ENCODE measurements at places on chromosomes 16 and 17.

- H3K4me3 ChIP-seq, result no peak overlapping the region
- DNase-seq, result no peak
- peaks cover 70% of the 10 kb centered on the region for H3K27me3 ChIP-seq
- H3K4me1 ChIP-seq, result peaks cover 12% of the 10 kb centered on the region
- H3K36me3 ChIP-seq, result no peaks in the 10 kb centered on the region
- H3K27ac ChIP-seq, result no peak overlapping the region
Measured at GRCh38 chr16:66269617-66270332, 96.7 kb upstream of the CDH5 start.

- no peak overlapping the region for H3K4me3 ChIP-seq
- no peak for DNase-seq
- H3K27me3 ChIP-seq, result no peaks in the 10 kb centered on the region
- peaks cover 23% of the 10 kb centered on the region for H3K4me1 ChIP-seq
Measured at GRCh38 chr17:44444735-44445105, 55.3 kb upstream of the ITGA2B start.

- peaks cover 46% of the 10 kb centered on the region for H3K4me1 ChIP-seq
- H3K4me3 ChIP-seq, result peak overlapping the region; percentile 85
- H3K27me3 ChIP-seq, result no peaks in the 10 kb centered on the region
Measured at GRCh38 chr17:1562176-1562643, 382 bp downstream of the PITPNA start.

GRCh38 chr17:64580384-64581315, 73.9 kb downstream of the CEP95 start:
- no peak for DNase-seq
- H3K27ac ChIP-seq, result peak overlapping the region; percentile 97
- H3K36me3 ChIP-seq, result peaks cover 49% of the 10 kb centered on the region

DNA sequence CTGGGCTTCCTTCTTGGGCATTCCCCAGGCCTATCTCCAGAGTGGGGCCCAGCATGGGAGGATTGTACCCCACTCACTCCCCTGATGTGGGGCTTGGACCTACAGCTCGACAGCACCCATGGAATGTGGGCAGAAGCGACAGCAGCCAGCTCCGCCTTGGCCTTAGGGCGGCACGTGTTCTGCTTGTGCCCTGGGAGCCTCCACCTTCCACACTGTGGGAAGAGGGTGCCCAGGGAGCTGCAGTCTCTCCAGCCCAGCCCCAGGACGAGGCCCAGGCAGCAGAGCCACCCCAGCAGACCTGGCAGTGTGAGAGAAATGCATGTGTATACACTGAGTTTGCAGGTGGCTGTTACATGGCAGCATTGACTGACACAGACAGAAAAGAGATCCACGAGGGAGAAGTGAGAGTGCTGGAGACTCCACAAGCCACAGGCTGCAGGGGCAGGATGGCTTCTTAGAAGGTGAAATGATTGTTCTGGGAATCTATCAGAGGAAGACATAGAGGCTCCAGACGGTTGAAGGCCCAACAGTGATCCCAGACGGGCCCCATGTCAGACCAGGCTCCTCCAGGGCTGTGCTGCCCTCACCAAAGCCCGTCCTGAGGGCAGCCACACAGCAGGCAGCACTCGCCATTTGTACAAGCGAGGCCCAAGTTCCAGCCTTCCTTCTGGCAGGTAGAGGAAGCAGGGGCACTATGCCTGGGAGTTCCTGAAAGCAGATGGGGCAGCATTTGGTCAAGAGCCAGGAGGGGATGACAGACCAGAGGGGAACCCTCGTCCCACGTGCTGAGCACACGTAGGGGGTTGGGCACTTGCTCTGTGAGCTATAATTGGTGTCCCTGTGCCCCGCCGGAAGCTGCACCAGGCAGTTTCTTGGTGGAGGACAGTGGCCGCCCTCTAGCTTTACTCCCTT, 2.8 kb upstream of the DNASE1 start:
- H3K4me1 ChIP-seq, result no peaks in the 10 kb centered on the region
- H3K27ac ChIP-seq, result peak overlapping the region; percentile 47
- no peak overlapping the region for H3K4me3 ChIP-seq

- no peak overlapping the region for H3K4me3 ChIP-seq
- DNase-seq, result no peak
- H3K36me3 ChIP-seq, result peaks cover 11% of the 10 kb centered on the region
- no peak overlapping the region for H3K27ac ChIP-seq
- peaks cover 69% of the 10 kb centered on the region for H3K4me1 ChIP-seq
- H3K27me3 ChIP-seq, result no peaks in the 10 kb centered on the region
Measured at GRCh38 chr16:337437-337836, 15.1 kb downstream of the AXIN1 start.

DNA sequence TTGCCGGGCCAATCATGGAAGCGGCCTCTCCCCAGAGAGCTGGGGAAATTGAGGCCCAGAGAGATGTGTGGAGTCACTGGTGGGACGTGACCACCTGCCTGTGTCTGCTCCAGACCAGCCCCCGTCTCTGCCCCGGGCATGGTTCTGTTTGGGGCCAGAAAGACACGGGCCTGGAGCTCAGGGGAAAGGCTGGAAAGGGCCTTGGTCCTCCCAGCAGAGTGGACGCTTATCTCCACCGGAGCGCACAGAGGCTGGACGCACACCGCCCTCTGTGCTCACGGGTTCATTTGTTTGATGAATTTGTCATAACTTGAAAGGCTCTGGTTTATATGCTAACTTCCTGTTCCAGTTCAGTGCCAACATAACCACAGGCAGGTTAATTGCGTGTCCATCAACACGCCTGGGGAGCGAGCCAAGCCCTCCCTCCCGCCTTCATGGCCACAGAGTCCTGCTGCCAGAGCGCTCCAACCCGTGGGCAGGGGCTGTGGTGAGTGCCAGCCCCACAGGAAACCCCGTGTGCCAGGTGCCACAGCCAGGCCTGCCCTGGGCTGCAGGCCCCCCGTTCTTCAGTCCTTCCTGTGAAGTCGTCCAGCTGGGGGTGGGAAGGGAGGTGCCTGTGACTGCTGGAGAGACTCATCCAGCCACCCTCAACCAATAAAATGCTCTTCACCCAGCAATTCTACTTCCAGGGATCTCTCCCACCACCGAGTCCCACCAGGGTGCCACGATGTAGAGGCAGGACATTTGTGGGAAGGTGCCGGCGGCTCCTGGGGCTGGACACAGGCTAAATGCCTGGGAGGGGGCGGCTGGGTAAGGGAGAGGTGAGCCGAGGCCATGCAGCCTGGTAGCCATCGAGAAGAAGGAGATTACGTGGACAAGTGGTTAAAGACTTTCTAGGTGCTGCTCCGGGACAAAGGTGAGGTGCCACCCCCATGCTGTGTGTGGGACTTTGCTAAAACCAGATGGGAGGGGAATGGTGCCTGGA, 29.4 kb upstream of the BAHCC1 start:
- H3K27me3 ChIP-seq, result peaks cover 54% of the 10 kb centered on the region
- peaks cover 16% of the 10 kb centered on the region for H3K4me1 ChIP-seq
- no peak overlapping the region for H3K27ac ChIP-seq

GRCh38 chr16:84087466-84088151, 29.1 kb downstream of the MBTPS1 start:
- no peak for DNase-seq
- peaks cover 90% of the 10 kb centered on the region for H3K36me3 ChIP-seq
- peaks cover 45% of the 10 kb centered on the region for H3K4me1 ChIP-seq
- no peak overlapping the region for H3K4me3 ChIP-seq

- no peak overlapping the region for H3K27ac ChIP-seq
- DNase-seq, result no peak
- no peaks in the 10 kb centered on the region for H3K27me3 ChIP-seq
- no peak overlapping the region for H3K4me3 ChIP-seq
- H3K4me1 ChIP-seq, result peaks cover 9% of the 10 kb centered on the region
Measured at GRCh38 chr16:69481901-69482341, 57.5 kb downstream of the CYB5B start.

DNA sequence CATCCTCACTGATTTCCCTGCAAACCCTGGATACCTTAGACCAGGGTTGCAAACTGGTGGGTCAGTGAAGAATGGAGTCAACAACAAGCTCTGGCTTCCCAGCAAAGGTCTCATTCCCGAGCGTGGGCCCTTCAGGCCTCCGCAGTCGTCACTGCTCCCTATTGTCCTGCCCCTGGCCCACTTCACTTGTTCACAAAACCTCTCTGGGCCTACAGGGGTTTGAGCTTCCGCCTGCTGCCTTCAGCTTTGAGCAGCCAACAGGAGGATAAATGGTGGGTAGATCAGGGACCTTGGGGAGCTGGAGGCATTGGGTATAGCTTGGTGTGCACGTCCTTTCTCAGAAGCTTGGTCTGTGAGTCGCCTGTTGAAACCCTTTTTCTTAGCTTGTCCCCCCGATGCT, 148.8 kb downstream of the KATNIP start:
- peaks cover 19% of the 10 kb centered on the region for H3K36me3 ChIP-seq
- no peaks in the 10 kb centered on the region for H3K4me1 ChIP-seq
- no peak overlapping the region for H3K4me3 ChIP-seq
- no peaks in the 10 kb centered on the region for H3K27me3 ChIP-seq

- H3K36me3 ChIP-seq, result peaks cover 68% of the 10 kb centered on the region
- no peak overlapping the region for H3K4me3 ChIP-seq
- no peak for DNase-seq
Measured at GRCh38 chr17:37284191-37284590, 91.6 kb upstream of the C17orf78 start.

DNA sequence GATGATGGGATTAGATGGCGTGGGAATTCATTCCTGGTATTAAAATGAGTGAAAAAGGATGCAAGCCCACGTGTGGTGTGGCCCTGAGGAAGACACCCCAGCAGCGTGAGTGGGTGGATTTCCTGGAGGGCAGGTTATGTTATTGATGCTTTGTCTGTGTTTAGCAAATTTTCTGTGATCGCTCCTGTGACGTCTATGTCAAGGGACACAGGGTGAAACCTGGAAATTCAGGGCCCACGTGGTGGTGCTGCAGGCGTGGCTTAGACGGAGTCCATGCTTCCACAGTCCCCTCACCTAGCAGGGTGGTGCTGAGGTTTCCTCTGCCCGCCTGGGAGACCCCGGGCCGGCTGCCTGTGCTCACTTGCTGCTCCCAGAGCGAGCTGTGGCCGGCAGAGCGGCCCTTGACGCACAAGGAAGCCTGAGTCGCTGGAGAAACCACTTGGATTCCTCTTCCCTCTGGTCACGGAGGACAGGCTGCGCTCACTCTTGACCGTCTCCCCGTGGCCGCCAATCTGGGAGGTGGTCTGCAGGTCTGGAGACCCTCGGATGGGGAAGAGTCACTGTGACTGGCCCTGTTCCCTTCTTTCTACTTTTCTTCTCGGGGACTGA, 23.4 kb downstream of the BAIAP2 start:
- no peak for DNase-seq
- H3K4me3 ChIP-seq, result no peak overlapping the region
- peak overlapping the region; percentile 67 for H3K27ac ChIP-seq
- H3K27me3 ChIP-seq, result no peaks in the 10 kb centered on the region
- no peaks in the 10 kb centered on the region for H3K36me3 ChIP-seq

GRCh38 chr17:46950997-46951621, 27.9 kb downstream of the RPRML start:
- H3K27me3 ChIP-seq, result no peaks in the 10 kb centered on the region
- no peak overlapping the region for H3K27ac ChIP-seq
- no peak overlapping the region for H3K4me3 ChIP-seq
- H3K4me1 ChIP-seq, result no peaks in the 10 kb centered on the region

GRCh38 chr17:28381141-28381825, 9.8 kb downstream of the SARM1 start:
- no peak overlapping the region for H3K27ac ChIP-seq
- H3K36me3 ChIP-seq, result peaks cover 37% of the 10 kb centered on the region
- DNase-seq, result peak; percentile 53
- H3K27me3 ChIP-seq, result no peaks in the 10 kb centered on the region
- peaks cover 29% of the 10 kb centered on the region for H3K4me1 ChIP-seq

DNA sequence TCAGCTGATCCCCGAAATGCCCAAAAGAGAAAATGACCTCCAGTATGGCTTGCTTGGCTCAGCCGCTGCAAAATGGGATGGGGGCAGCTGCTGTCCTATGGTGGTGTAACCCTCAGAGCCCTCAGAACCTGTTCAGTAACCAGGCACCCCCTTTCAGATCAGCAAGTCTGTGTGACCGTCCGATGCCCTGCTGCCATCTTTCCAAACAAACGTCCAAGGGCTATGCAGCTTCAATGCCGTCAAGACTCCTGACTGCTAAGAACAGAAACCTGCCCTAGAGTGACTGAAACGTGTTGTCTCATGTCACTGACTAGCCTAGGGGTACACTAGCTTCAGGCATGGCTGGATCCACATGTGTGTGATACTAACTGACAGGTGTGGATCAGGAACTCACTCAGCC, 70.4 kb downstream of the GNAO1 start:
- no peaks in the 10 kb centered on the region for H3K27me3 ChIP-seq
- peaks cover 33% of the 10 kb centered on the region for H3K4me1 ChIP-seq
- no peak overlapping the region for H3K4me3 ChIP-seq
- peak overlapping the region; percentile 50 for H3K27ac ChIP-seq
- no peaks in the 10 kb centered on the region for H3K36me3 ChIP-seq

DNA sequence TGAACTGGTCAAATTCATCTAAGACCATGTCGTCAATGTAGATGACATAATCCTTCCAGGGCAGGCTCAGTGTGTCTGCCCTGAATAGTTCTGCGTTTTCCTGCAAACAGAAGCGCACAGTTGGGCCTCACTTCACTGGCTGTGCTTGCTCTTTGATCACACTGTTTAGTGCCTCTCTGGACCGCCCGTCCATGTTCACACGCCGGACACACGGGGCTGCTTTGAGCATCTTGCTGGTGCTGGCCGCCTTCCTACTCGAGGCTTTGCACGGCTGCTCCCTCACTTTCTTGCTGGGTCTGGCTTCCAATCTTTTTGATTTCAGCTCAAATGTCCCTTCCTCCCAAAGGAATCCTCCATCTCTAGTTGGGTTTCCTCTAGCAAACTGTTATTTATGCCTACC, 37.4 kb downstream of the DNAH17 start:
- H3K36me3 ChIP-seq, result no peaks in the 10 kb centered on the region
- H3K27ac ChIP-seq, result no peak overlapping the region
- DNase-seq, result no peak
- H3K4me1 ChIP-seq, result peaks cover 16% of the 10 kb centered on the region
- no peaks in the 10 kb centered on the region for H3K27me3 ChIP-seq
- no peak overlapping the region for H3K4me3 ChIP-seq
